Kasumi-1 (cell line): ENCODE measurements at places on chromosomes 7 and 10.

GRCh38 chr10:23095966-23096801 is 805 bp downstream of the MSRB2 start:
- peak; percentile 80 for DNase-seq

- no peak for DNase-seq
Measured at GRCh38 chr7:50970092-50970491, 187.4 kb upstream of the GRB10 start.

DNA sequence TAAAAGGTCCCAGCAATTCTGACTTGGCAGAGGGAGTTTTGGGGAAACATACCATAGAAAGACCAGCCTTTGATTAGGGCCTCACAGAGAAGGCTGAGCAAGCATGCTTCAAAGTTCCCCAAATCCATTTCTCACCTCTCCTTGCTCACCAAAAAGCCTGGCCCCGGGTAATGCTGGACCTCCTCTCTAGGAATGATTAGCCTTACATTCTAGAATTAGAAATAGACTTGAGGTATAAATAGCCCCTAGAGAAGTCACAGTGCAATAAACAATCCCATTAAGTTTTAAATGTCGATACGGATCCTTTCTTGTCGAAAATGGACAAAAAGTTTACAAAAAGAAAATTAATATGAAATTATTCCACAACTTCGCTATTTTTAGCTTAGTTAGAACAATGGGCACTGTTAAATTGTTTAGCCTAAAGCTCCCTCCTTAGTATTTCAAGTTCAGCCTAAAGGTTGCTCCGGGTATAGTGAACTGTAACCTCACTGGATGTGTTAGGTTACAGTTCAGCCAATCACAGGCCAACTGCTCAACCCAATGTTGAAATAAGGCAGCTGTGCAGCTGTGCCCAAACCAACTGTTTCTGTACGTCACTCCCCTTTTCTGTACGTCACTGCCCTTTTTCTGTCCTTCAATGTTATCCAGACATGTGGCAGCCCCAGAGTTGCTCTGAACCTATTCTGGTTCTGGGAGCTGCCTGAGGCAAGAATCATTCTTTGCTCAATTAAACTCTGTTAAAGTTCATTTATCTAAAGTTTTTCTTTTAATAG is 7.9 kb upstream of the GSDME start:
- DNase-seq: no peak

DNA sequence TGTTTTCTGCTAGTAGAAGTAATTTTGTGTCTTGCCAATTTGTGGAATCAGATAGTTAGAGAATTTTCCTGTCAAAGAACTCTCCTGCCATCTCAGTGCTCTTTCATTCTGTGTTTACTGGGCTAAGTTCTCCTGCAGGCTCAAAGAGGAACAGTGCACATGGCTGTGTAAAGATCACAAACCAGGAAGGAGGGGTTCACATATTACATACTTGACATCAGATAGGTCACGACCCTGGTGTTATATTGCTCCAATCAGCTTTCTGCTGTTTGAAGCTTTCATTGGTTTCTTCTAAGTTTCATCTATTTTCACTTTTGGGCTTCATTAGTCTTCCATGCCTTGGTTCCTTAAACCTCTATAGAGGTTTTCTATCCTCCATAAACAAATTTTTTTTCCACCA is 13.5 kb upstream of the ELMO1 start:
- DNase-seq: peak; percentile 34

- DNase-seq: no peak
Measured at GRCh38 chr10:69172241-69172982, 7.6 kb upstream of the SUPV3L1 start.

- DNase-seq: no peak
Measured at GRCh38 chr10:89202033-89202425, 5.1 kb downstream of the CH25H start.

- no peak for DNase-seq
Measured at GRCh38 chr10:102757323-102757722, 13.6 kb downstream of the WBP1L start.

- peak; percentile 57 for DNase-seq
Measured at GRCh38 chr7:134458341-134458805, 527 bp downstream of the AKR1B1 start.

DNA sequence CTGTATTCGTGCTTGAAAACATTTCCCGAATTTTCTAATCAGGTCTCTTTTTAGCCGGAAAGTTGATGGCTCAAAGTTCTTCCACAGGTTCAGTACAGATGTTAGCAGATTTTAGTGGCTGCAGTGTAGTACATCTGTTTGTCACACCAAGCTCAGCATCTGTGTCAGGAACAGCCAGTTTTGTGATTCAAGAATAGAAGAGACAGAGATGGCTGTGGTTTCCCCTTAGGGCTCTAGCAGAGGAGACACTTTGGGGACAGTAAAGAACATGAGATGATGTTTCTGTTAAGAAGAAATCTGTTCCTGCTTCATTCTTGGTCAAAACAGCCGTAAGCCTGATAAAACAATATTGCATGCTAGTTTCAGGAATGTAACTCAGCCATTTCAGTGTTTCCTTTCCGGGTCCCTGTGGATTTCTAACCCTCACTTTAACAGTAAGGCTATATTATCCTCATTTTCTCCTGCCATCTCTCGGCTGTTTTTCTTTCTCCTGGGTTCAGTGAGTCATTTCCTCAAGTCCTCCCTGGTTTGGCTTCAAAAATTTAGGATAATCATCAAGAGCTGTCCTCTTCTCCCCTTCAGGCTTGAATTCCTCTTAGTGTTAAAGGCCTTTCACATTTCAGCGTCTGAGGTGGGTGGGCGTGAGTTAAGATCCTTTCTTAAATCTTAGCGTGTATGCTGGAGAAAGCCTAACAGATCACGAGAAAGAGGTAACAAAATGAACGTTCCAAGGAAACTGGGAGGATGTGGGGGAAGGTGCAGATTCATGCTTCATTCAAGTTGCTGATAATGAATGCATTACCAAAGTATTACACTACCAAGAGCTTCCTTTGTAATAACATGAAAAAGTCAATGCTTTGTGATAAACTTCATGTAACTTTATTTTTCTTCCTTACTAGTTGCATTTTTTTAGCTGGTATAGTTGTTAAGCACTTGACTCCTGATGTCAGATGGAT is 37.1 kb upstream of the BICC1 start:
- no peak for DNase-seq

GRCh38 chr10:48655411-48656240 is 29.0 kb upstream of the WDFY4 start:
- DNase-seq: no peak

DNA sequence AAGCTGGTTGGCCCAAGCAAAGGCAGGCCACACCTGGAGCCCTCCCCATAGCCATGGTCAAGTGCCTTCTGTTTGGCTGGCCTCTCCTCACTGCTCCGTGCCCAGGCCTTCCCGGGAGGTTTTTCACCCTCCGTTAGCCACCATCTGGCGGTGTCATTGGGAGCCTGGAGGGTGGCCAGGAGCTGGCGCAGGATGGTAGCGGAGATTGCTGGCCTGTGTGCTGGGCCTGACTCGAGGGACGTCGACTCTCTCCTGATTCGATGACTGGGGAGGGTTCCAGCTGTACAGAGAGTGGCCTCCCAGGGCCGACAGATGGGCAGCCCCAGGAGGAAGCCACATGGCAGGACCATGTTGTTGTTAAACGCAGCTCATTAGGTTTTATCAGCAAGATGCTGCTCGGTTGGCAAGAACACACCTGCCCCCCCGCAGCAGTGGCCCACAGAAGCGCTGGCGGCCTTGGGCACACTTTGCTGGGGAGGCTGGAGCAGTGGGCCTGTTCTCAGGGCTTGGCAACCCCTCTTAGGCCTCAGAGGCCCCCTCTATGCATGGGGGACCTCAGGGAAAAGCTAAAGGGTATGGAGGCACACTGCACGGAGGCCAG is 64.0 kb upstream of the CACUL1 start:
- no peak for DNase-seq

GRCh38 chr7:106071356-106071998 is 40.6 kb downstream of the SYPL1 start:
- peak; percentile 100 for DNase-seq

DNA sequence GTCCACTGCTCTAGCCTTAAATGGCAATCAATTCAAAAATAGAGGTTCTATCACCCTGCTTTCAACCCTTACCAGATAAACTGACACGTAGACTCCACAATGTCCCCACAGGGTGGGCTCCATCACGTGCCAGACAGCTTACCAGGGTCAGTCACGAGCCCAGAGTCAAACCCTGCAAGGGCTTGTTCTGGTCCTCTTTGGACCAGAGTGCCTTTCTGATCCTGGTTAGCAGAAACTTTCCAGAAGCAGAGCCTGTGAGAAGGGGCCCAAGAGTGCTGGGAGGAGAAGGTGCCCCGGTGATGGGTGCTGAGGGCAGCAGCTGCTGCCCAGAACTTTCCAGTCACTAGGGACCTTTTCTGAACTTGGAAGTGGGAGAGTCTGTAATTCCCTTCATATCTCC is 354 bp upstream of the GIMAP5 start:
- no peak for DNase-seq

DNA sequence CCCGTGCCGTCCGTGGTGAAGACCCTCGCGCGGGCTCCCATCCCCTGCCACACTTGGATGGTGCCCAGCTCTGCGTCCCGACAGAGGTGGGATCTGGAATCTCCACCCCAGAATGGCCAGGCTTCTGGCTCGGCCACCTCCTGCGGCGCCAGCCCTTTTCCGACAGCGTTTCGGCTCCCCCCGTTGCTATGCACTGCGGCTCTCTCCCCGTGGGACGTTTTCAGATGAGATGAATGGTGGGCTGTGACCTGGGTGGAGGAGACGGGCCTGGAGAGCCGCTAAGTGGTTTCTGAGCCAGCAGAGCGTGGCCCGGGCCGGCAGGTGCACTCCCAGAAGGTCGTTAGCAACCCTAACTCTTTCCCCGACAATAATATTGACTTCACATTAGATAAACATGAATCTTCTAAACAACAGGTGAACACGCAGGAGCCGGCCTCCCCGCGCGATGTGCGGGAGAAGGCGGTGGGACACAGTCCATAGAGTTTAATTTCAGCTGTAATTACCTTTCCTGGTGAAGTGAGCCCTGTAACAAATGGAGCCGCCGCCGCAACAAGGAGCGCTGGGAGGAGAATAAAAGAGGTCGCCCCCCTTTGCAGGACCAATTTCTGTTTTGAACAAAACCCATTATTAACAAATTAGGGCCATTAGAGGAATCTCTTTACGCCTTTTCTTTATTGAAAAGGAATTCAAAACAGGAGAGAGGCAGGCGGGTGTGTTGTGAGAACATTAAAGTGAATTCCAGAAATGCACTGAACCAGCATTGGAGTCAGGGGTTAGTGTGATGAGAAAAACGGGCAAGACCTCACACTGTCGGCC is 294.3 kb upstream of the PFKP start:
- no peak for DNase-seq

DNA sequence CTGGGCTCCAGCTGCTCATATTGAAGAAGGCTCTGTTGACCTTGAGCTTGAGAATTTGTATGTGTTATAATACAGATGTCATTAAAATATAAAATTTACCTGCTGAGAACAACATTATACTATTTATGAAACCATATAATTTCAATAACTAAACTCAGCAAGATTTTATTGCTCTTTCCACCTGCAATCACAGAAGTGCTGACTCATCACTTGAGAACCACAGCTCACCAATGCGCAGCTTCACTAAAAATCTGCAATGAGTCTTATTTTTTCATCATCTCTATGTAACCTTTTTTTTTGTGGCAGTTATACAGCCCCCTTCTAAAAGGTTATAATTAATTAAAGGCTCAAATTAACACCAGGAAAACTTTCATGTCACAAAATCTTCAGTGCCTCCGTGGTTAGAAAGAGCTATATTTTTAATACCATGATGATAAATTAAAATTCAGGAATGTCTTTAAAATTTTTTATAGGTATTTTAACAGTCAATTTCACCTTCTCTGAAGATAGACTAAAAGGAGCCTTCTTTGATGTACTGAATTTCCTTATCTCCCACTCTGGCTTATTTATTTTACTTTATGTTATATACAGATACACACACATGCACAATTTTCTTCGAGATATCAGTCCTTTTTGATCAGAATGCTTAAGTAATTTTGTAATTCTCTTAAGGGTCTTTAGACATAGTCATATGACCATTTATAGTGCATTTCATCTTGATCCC is 102.7 kb downstream of the EVX1 start:
- no peak for DNase-seq

- no peak for DNase-seq
Measured at GRCh38 chr7:150383710-150384397, 4.7 kb downstream of the ZNF775 start.

DNA sequence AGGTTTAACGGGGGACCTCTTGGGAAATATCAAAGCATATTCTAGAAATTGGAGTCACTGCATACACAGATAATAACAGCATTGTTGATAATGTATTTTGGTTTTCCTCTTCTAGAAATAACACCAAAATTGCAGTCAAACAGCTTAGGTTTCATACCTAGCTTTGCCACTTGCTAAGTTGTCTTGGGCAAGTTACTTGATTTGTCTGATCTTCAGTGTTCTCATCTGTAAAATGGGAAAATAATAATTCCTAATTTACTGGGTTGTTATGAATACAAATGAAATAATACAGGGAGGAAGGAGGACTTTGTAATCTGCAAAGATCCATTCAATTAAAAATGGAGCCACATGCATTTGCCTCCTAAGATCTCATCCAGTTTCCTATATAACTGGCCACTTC is 20.3 kb upstream of the NUP205 start:
- DNase-seq: no peak

- peak; percentile 87 for DNase-seq
Measured at GRCh38 chr10:124717911-124718741, 26.1 kb downstream of the FAM53B start.

GRCh38 chr7:42002654-42003053 is 234.4 kb downstream of the GLI3 start:
- no peak for DNase-seq

- DNase-seq: no peak
Measured at GRCh38 chr10:18008986-18009385, 57.3 kb downstream of the SLC39A12 start.

DNA sequence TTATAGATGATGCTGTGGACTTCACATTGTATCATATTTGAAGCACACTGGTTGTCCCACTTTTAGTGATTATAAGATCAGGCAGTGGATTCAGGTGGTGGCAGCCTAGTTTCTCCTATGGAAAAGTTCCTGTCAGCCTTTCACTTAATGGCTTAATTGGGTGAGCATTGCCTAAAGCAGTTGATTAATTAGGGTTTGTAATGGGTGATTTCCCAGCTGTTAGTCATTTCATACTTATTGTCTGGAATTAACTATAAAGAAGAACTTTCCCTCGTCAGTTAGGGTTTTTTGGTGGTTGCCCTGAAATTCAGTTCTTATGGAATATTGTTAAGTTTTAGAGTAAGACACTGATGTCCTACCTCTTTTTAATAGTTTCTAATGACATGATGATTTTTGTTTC is 78.8 kb downstream of the SLC25A40 start:
- DNase-seq: no peak

- no peak for DNase-seq
Measured at GRCh38 chr7:78443811-78444210, 645.2 kb downstream of the PHTF2 start.

DNA sequence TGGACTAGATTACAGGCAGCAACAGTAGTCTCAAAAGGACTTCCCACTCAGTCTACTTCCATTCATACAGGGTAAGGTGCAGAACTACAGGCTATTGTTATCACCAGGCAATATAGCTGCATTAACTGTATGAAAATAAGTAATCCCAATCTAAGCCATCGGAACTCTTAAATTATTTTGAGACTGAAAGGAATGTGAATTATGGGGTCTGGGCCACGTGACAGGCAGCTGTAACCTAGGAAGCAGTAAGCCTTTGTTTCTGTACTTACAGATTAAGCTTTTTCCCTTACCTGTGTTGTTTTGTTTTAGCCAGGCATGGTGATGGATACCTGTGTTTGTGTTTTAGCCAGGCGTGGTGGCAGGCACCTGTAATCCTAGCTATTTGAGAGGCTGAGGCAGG is 152.4 kb upstream of the TRIM24 start:
- no peak for DNase-seq
